Hindlimb muscle (tissue), 1 donor: ENCODE measurements at places on chromosomes 6 and 20. TPM values are rescaled to one million over a fixed set of nuclear protein-coding genes. Genes with fewer than 3 reads are reported as not detected.

Gene SLC17A2
- not detected for polyA plus RNA-seq

Gene ARMH2
- polyA plus RNA-seq = not detected

Gene NOX3
- not detected for polyA plus RNA-seq

Gene SLA2
- polyA plus RNA-seq = 0.13 TPM

Gene RIPOR3
- 4.0 TPM for polyA plus RNA-seq

Gene LTA
- not detected for polyA plus RNA-seq

Gene CRISP2
- not detected for polyA plus RNA-seq

- peak; percentile 29 for DNase-seq
These were observed 34.7 kb downstream of the PLEKHG1 start for GRCh38 chr6:150634176-150634963.

- DNase-seq = no peak
These were observed 5.1 kb upstream of the MBOAT1 start for GRCh38 chr6:20217324-20217855.

GRCh38 chr6:168124921-168125320, 45.9 kb upstream of the FRMD1 start:
- no peak for DNase-seq

DNA sequence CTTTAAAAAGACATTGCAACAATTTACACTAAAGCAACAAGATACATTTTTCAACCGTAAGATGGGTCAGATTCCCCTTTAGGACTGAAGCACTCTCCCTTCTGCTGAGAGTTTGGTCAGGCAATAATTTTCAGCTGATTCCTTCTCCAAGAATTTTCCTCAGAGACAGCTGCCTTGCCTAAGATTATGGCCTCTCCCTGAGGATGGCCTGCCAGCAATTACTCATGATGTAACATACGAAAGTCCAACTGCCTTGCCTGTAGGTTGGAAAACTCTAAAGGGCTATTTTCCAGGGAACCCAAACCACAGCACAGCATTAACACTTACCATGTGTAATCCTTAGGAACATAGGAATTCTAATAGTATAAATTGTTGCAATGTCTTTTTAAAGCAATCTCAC, 229.1 kb upstream of the FLRT3 start:
- no peak for DNase-seq

DNA sequence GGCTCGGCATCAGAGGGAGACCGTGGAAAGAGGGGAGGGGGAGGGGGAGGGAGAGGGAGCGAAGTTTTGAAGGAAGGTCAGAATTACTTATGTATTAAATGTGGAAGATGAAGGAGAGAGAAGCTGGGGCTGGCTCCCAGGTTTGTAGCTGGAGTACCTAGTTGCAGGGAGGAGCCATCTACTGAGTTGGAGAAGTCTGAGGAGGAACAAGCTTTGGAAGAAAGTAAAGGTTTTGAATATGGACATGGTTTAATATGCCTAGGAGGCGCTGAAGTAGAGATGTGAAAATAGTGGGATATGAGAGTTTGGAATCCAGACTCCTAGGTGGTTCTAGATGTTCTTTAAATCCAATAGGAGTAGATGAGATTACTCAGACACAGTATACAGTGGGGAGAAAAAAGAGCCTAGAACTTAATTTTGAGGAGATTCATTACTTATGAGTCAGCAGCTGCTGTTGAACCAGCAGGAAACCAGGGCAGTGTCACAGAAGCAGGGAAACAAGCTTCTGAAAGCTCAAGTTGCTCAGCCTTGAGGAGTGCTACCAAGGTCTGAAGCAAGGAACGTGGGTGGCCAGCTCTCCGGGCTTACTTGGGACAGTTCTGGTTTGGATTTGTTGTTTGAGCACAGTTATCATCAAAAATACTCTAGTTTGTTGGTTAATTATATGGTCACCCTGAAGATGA, 149.3 kb downstream of the UTRN start:
- DNase-seq = no peak

DNA sequence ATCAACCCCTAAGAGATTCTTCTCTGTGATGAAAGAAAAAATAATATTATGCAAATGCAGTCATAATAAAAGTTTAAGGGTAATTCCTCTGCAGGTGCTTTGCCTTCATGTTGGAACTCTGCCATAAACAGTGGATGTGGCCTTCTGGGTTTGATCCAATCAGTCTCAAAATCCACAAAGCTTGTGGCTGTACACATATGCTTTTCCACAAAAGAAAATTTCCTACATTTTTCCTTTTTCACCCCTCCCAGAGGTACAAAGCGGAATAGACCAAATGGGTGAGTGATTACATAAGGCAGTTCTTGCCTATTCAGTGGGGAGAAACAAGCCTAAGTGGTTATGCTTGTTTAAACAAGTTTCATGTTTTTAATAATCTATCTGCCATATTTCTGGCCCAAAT, 16.7 kb downstream of the CALHM5 start:
- DNase-seq = no peak

GRCh38 chr20:23823111-23823510, 3.4 kb downstream of the CST2 start:
- peak; percentile 47 for DNase-seq

GRCh38 chr6:75084872-75085381, 120.9 kb downstream of the COL12A1 start:
- DNase-seq = no peak

DNA sequence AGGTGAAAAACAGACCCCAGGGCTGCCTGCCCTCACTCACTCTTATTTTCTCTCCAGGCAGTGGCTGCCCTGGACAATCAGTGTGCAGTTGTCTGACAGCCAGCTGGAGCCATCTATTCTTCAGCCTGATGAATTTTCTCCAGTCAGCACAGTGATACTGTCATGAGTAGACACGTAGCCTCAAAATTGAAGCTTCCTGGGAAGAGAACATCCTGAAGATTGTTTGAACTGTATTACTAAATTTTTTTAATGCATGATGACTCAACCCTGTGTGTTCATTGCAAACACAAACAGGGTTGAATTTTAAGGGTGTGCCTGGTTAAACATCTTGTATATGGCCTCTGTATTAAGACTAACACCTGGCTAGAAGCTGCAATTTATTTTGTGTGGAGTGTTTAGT, 49.8 kb upstream of the STXBP5 start:
- DNase-seq = no peak

- DNase-seq = no peak
These were observed 421.0 kb downstream of the TENT5A start for GRCh38 chr6:81331526-81331925.

- no peak for DNase-seq
These were observed 50.7 kb downstream of the SLC26A8 start for GRCh38 chr6:35973670-35974222.

DNA sequence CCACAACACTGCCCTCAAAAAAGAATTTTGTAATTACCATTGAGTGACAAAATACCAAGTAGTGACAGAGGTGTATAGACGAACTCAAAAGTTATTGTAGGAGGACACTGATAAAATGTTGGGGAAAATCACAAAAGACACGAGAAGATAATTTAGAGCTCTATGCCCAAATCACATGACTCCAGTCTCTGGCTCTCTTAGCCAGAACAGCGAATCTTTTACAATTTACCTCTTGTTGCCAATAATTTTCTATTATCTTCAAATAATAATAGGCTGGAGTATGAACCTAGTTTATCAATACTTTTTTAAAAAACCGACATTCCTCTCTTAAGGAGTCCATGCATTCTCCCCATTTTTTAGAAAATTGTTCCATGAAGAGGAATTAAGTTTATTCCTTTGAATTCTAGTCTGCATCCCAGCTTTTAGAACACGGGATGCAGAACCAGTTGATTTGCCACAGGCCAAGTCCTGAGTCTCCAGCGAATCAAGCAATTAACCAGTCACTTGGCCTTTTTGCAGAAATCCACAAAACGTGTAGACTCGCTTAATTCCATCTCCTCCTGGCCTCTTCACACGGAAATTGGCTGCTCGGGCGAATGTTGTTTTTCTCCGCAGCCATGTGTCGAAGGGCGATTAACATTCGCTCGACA, 507 bp upstream of the RIPPLY2 start:
- DNase-seq = no peak

- DNase-seq = peak; percentile 68
These were observed 572 bp downstream of the SLC2A4RG start for GRCh38 chr20:63740070-63740626.

DNA sequence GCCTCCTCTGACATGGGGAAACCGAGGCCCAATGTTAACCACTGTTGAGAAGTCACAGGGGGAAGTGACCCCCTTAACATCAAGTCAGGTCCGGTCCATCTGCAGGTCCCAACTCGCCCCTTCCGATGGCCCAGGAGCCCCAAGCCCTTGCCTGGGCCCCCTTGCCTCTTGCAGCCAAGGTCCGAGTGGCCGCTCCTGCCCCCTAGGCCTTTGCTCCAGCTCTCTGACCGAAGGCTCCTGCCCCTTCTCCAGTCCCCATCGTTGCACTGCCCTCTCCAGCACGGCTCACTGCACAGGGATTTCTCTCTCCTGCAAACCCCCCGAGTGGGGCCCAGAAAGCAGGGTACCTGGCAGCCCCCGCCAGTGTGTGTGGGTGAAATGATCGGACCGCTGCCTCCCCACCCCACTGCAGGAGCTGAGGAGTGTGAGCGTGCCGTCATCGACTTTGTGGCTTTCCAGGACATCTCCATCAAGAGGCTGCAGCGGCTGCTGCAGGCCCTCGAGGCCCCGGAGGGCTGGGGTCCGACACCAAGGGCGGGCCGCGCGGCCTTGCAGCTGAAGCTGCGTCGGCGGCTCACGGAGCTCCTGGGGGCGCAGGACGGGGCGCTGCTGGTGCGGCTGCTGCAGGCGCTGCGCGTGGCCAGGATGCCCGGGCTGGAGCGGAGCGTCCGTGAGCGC, 1.6 kb downstream of the TNFRSF6B start:
- no peak for DNase-seq

DNA sequence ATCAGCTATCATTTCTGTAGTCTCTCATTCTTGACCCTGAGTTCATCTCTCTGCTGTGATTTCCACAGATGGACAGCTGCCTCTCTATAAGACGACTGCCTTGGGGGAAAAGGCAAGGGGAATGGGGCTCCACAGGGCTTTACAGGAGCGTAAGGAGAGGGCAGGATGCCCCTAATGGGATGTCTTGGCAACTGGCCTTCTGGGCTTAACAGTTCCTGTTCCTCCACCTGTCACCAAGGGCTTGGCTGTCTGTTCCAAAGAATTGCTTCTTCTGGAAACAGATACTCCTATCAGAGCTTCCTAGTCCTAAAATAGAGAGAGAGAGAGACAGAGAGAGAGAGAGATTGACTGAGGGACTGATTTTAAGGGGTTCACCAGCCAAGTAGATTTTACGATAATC, 181.9 kb downstream of the TMEM200A start:
- DNase-seq = no peak

- no peak for DNase-seq
These were observed 52.7 kb upstream of the MYB start for GRCh38 chr6:135128268-135128914.

DNA sequence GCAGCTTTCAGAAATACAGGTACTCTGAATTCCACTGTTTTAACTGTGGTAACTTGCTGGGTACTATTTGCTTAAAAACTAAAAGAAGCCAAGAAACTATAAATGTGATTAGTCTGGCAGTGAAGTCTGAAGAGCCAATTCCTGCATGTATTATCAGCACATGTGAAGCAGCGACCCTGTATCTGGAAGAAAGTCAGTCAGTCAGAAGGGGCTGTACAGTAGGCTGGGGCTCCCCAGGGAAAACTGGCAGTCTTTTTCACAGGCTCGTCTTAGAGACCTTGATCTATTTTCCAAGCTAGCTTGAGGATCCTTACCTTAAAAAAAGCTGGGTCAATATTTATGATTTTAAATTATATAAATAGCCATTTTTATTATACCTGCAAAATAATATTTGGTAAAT, 104.9 kb downstream of the PDSS2 start:
- no peak for DNase-seq
